ENCODE measurements at places on chromosomes 16 and 17.
A peak's percentile ranks its signal among the peaks of the same experiment; 100 is the strongest.

DNA sequence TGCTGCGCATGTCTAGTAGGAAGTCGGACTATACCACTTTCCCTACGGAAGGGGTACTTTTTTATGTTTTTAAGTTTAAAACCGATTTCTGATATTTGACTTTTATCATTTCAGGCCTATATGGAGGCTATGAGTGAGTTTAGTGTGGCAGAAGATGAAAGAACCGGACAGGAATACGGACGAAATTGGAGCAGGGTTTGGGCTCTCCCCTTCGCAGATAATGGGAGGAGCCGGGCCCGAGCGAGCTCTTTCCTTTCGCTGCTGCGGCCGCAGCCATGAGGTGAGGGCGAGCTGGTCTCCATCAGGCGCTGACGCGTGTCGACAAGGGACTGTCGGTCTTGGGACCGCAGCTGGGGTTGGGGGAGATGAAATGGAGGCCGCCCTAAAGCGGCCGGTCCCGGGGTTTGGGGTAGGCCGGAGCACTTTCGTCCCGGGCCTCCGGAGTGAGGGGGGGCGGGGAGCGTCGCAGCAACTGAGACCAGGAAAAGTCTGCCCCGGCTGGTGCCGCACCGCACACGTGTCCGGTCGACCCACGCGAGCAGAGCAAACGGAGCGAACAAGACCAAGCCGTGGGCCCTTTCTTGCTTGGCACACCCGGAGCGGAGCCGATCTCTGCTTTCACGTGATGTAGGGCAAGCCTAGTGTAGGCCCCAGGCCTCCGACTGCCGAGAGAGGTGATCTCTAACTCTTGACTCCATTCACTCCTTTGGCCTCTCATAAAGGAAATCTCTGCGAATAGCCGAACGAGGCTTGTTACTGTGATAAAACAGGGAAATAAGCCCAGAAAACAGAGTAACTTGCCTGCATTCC, at the start of gene RPL19:
RPL19 (plus strand) TSS at position 214 of the 810 bp plus-strand sequence; CDS start at position 276, 62 bp downstream.
- peak; percentile 52 for DNase-seq

GRCh38 chr17:80887639-80888175, 103.9 kb upstream of the CHMP6 start:
- DNase-seq, result no peak

- peak; percentile 72 for DNase-seq
Measured at GRCh38 chr16:2500918-2501750, 12.6 kb upstream of the ATP6V0C start.

DNA sequence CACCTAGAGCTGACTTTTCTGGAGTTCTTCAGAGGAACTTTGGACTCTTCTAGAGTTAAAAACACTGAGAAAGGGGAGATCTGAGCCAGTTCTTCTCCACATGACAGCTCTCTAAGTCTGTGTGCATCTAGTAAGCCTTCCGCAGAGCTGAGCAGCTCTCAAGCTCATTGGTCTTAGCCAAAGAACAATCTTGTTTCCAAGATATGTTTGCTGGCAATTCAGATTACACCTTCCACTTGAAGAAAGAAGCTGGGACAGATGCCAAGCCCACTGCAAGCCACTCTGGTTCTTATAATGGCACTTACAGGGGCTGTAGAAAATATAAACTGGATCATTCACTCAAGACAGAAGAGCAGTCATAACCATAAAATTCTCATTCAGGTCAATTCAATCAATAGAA, 134.1 kb upstream of the TOX3 start:
- DNase-seq, result no peak

DNA sequence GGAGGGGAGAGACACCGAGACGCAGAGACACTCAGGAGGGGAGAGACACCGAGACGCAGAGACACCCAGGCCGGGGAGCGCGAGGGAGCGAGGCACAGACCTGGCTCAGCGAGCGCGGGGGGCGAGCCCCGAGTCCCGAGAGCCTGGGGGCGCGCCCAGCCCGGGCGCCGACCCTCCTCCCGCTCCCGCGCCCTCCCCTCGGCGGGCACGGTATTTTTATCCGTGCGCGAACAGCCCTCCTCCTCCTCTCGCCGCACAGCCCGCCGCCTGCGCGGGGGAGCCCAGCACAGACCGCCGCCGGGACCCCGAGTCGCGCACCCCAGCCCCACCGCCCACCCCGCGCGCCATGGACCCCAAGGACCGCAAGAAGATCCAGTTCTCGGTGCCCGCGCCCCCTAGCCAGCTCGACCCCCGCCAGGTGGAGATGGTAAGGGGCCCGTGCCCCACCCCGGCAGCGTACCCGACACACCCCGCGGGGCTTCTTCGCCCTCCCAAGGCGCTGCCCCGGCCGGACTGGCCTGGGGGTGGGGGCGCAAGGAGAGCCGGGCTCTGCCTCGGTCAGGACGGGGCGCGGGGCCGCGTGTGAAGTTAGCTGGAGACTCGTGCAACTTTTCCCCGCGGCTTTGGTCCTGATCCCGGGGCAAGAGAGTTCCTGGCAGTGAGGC, 427 bp downstream of the PPP1R1B start:
- no peak for DNase-seq

- no peak for DNase-seq
Measured at GRCh38 chr17:81550285-81550684, 1.9 kb downstream of the FAAP100 start.

DNA sequence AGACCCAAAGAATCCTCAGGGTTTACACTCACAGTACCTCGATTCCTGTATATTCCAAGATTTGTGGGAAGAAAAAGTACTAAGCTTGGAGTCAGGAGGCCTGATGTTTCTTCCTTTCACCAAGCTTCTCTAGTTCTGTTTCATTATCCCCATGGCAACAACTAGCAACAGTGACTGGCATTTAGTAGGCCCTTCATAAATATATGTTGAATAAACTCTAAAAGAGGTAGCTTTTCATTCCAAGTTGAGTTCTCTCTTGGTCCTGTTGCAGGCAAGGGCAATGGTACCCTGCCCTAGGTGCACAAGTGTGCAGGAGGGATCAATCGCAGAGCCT, 527 bp upstream of the UBE2Z start:
- DNase-seq, result no peak

DNA sequence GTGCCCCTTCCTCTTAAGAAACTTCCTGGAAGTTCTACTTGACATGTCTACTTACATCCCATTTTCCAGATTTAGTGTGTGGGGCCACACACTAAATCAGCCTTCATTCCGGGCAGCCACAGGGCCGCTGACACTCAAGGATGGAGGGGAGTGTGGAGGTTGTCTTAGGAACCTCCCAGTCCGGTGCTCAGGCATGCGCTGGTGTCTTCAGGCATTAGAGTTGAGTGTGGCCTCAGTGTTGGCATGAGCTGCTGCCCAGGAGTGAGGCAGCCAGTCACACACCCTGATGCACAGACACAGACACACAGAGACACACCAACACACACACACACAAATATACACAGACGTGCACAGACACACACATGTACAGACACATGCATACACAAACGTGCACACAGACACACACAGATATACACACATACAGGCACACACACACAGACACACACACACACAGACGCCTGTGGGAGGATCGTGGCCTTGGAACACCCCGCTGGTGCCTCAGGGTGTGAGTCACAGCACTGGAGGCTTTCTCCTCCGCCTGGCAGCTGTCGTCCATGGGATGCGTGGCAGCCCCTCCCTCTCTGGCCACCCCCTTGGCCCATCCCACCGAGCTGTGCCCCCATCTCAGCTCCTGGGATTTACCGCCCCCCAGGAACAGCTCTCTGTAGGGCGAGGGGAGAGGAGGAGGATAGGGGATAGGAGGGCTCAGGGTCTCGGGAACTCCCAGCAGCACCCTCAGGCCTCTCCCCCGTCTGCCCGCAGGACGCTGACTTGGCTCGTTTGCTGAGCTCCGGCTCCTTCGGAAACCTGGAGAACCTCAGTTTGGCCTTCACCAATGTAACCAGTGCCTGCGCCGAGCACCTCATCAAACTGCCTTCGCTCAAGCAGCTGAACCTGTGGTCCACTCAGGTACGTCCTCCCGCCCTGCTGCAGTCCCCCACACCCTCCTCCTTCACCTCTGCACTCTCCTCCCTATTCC, 75.6 kb upstream of the PLCG2 start:
- DNase-seq, result no peak

Data from caudate nucleus (tissue), 63 donors.